Femur (tissue), 1 donor: ENCODE measurements at places on chromosomes 16 and 17.

GRCh38 chr16:27315333-27316037, 1.7 kb downstream of the IL4R start:
- DNase-seq: no peak

GRCh38 chr17:70076189-70076588, 1.2 kb downstream of the KCNJ16 start:
- DNase-seq: no peak

DNA sequence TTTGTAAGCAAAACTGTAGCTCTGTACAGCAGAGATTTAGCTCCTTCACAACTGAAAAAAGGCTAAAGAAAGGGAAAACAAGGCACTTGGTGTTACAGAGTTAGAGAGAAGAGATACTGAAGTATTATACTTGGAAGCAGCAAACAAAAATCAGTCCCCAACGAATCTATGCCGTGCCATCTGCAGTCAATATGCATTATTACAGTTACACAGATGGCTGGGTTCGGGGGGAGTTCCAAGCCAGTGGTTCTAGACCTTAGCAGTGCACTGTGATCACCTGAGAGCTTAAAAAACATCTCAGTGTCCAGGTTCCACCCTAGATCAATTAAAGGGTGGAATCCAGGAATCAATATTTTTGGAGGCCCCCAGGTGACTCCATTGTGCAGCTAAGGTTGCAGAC, 489.9 kb downstream of the SHISA9 start:
- DNase-seq: no peak

DNA sequence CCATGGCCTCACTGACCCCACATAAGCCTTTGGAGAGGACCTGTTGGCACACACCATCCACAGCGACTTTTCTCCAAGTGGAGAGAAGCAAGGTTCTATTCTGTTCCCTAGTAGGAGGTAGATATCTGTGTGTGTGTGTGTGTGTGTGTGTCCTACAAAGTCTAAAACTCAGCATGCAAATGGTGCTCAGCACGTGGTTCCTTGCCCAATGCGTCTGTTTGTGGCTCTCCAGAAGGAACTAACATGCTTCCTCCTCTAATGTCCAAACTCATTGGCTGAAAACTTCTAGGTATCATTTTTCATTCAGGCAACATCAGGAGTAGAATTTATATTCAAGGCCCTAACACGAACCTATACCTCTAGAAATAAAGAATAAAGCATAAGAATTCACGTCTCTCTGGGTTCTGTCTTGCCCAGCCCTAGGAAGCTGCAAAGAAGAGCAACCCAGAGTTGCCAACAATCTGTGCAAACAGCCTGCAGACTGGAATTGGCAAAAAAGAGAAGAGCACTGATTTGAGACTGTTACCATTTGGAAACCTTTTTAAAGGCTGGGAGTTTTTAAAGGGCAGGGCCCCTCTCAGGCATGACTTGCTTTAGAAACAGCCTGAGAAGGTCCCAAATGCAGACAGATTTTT, 25.5 kb downstream of the MAP3K14 start:
- DNase-seq: no peak

DNA sequence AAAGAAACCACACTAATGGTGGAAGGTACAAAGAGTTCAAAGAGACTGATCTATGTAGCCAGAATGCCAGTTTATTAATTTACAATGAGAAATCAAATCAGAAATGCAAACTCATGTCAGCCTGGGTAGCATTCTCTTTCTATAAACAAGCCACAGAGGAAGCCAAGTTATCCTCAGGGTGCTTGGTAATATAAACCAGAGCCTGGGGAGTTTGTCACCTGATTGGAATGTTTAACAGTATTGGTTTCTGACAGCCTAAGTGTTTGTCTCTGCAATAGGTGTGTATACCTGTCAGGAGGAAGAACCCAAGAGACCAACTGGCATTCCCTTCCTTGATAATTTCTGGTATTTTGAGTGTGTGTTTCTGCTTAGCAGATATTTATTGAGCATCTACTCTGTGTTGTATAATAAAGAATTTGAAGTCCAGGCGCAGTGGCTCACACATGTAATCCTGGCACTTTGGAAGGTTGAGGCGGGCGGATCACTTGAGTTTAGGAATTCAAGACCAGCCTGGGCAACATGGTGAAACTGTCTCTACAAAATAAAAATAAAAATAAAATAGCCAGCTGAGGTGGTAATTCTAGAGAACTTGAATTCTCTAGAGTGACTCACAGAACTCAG, 3.1 kb upstream of the C17orf58 start:
- DNase-seq: no peak

DNA sequence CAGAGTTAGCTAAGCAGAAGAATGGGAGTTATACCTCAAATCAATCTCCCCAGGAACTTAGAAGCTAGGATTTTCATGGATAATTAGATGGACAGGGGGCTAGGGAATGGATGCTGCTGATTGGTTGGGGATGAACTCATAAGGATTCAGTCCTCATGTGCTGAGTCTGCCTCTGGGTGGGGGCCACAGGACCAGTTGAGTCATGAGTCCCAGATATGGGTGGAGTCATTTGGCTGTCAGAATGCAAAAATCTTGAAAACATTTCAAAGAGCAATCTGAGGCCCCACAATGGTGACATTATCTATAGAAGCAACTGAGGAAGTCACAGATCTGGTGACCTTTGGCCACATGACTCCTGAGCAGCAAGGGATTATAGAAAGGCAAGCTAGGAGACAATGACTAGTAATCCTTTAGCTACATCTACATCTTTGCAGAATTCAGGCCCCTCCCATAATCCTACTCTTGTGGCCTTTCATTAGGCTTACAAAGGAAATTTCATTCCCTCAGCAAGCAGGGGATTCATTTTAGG, 82.6 kb upstream of the CCL2 start:
- no peak for DNase-seq

GRCh38 chr17:27994586-27994985, 47.9 kb upstream of the NLK start:
- no peak for DNase-seq

DNA sequence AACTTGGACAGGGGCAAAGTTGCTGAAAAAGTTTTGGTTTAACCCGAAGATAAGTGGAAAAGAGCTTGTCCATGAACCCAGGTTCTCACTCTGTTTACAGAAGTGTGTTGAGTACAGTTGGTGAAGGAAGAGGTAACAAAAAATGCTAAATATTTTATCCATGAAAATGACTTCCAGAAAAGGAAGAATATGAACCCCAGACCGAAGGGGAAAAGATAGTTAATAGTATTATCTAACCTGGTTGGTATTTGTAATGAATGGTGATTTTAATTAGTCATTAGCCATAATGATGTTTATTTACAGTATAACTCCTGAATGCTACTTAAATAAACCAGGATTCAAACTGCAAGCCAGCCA, 574 bp upstream of the TMEM106A start:
- DNase-seq: no peak

DNA sequence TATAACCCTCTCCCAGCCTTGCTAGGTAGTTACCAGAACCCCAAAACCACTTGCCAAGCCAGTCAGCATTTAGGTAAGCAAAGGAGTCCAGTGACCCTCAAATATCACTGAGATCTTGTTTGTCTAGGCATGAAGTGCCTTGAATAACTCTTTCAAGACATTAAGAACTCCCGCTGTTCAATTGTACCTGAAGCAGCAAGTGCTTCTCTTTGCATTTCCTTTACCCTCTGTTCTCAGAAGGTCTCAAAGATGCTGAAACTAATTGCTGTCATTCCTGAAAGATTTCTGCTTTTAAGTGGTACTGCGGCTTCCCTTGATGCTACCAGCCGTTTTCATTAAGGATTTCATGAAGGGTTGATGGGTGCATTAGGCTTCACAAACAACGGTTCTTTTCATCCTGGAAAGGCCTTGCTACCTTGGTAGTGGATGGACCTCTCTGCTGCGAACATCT, 142.7 kb downstream of the PITPNC1 start:
- no peak for DNase-seq

DNA sequence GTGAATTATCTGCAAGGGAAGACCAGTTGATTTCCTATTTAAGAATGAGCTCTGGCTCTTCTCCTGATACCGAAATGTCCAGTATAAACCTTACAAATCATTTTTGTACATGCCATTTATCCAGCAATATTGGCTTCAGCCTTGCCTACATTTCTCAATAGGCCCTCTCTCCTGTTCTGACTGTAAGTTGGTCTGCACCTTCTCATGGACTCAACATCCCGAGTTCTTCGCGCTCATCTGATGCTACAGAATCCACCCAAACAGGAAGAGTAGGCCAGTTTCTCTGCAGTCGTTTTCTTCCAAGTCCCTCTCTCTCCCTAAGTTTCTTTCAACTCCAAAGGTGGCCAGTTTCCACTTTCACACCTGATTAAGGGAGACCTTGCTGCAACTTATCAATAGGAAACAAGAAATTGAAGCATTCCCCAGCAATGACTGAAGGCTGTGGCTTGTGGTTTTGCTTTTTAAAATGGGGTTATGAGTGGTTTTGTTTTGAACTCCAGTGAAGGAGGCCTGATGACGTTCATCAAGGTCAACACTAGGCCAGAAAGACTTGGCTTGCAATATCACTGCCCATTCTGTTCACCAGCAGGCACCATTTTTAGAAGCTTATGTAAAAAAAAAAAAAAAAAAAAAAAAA, 383.0 kb downstream of the MAF start:
- no peak for DNase-seq
